ENCODE measurements at places on chromosomes 16 and 17.

DNA sequence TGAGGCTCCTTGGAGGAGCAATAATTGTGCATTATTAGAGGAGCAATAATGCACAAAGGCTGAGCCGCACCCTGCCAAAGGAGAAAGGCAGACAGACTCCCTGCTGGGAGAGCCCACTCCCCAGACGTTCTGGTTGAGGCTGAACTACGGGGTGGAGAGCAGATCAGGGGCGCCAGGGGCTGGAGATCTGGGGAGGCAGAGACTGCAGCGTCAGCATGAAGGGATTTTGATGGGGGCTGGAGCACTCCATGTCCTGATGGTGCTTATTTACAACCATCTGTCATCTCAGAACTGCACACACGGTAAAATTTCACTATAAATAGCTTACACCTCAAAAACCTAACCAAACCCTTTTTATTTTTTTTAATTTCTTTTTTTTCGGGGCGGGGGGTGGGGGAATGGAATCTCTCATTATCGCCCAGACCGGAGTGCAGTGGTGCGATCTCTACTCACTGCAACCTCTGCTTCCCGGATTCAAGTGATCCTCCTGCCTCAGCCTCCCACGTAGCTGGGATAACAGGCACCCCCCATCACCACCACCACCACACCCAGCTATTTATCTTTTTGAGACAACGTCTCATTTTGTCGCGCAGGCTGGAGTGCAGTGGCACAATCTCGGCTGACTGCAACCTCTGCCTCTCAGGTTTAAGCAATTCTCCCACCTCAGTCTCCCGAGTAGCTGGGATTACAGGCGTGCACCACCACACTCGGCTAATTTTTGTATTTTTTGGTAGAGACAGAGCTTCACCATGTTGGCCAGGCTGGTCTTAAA is 4.3 kb upstream of the C16orf95 start:
- no peak for ATAC-seq

DNA sequence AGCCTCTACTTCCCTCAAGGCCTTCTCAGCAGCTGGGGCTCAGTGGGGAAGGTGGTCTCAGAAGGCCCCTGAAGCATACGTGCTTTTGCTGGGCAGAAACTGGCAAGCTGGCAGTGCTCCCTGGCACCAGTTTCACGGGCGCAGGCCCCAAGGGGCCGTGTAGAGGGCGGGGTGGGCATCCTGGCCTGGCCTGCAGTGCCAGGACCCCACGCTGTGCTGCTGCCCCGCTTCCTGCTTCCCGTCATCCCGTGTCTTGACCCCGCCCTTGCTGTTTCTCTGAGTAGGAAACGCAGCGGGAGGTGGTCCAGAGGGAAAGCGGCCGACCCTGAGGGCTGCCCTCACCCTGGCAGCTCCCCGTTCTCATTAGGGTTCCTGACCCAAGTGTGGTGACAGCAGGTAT is 6.8 kb downstream of the CDK5R1 start:
- no peak for ATAC-seq

GRCh38 chr17:40547785-40548478 is 17.3 kb downstream of the CCR7 start:
- no peak for ATAC-seq

- ATAC-seq: peak; percentile 79
Observed at GRCh38 chr17:45428050-45428617, 4.5 kb downstream of the ARHGAP27 start.

- ATAC-seq: no peak
Observed at GRCh38 chr16:28010671-28011070, 52.8 kb downstream of the GSG1L start.

DNA sequence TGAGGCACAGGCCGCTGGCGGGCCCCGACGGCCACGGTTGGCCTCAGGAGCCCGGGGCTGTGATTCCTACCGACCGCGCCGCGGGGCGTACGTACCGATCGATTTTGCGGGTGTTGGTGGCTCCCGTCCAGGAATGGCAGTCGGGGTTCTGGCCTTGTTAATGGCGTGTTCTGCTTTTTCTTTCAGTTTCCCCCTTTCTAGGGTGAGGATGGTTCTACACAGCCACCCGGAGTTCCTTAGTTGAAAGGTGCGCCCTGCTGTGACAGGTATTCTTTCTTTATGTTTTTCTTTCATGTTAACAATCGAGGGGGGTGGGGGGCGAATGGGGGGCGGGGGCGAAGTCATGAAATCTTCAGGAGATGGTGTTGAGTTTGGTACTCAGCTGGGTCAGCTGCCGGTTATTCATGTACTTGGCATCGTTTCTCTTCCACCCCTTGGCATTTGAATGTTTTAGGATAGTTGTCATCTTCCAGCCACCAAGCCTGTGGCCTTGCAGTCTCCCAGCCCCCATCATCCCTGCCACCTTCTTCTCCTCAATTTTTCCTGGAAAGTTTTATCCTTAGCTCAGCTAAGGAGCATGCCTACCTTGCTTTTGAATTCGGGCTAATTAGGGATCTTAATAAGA is 802 bp downstream of the CYLD start:
- ATAC-seq: no peak

GRCh38 chr17:36463916-36464764 is 22.3 kb upstream of the ZNHIT3 start:
- ATAC-seq: peak; percentile 85

GRCh38 chr16:57639172-57639887 is 10.9 kb downstream of the ADGRG1 start:
- no peak for ATAC-seq

DNA sequence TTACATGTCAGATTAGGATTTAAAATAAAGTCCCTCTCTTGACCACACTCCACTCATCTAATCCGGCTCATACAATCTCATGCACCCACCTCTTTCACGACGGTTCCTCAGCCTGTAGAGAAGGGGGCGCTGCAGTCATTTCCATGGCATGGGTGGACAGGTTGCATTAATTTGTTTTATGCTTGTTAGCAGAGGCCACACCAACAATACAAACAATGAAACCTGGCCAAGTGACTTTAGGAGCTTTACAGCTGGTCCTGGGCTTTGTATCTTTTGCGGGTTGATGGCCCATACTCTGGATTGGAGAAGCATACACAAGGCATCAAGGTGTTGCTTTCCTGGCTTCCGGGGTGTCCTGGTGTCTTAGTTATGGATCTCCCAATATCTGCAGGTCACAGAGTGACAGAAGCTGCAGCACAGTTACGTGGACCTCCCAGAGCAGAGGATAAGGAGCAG is 9.7 kb upstream of the SNF8 start:
- peak; percentile 94 for ATAC-seq

Measured in SK-N-SH treated with all-trans-retinoic acid at 6 μM for 48 hours (cell line).